ENCODE measurements at places on chromosomes 6 and 20.

- DNase-seq, result no peak
Observed at GRCh38 chr6:18121580-18122127, 823 bp downstream of the NHLRC1 start.

DNA sequence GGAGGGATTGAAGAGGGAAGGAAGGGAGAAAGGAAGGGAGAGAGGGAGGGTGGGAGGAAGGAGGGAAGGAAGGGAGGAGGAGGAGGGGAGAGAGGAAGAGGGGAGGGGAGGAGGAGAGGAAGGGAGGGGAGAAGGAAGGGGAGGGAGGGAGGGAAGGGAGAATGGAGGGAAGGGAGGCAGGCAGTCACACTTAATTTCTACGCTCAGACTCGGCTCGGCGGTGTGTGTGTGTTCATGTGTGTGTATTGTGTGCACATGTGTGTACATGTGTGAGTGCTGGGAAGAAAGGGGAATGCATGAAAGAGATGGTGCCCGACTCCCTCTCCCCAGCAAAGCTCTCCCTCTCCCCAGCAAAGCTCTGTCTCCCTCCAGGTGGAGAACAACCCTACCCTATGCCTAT, 79.1 kb upstream of the AFDN start:
- DNase-seq, result no peak

- no peak for DNase-seq
Observed at GRCh38 chr6:111283707-111284106, 196.4 kb downstream of the SLC16A10 start.

DNA sequence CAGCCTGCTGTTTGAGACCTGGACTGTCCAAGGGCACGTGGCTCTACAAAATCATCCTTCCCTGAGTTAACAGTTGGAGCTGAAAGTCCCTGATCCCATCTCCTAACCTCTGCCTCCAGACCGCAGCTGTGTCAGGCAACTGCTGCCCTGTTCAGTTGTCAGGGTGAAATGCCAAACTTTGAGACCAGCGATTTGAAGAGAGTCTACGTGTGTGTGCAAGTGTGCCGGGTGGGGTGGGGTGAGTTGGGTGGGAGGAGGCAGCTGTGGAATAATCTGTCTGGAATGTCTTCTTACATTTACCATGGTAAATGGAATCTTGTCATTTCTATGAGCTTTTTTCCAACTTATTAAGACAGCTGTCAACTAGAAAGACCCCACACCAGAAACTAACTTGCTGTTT, 81.0 kb upstream of the FAM8A1 start:
- no peak for DNase-seq

- DNase-seq, result no peak
Observed at GRCh38 chr20:8930726-8931125, 138.2 kb upstream of the PLCB4 start.

DNA sequence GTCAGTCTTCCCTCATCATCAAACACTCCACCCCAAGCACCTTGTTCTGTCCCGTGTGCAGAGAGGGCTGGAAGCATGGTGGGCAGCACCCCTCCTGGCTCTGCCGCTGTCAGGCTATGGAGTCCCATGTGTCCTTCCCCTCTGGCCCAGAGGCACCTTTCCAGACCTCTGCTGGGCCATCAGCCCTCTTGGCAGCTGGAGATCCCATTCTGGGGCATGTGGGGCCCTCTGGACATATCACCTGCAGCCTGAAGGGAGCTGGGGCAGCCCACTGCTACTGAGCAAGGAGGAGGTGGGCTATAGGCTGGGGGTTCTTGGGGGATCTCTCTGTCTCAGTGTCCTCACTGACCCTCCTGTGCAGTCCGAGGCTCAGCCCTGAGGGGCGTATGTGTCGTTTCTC, 42.2 kb downstream of the SUN5 start:
- DNase-seq, result no peak

DNA sequence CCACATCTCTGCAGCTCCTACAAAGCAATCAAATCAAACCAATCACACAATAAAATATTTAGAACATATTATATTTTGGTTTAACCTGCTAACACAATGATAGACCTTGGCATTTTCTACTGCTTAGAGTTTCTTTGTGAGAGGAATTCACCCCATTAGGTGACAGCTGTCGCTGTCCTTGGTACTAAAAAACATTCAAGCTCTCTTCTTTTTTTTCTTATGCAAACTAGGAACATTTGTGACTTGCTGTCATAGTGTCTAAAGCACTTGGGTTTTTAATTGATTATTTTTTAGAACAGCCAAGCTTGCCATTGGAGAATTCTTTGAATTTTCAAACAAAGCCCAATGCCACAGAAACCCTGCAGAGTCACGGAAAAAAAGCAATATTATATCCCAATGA, 46.4 kb downstream of the CNR1 start:
- no peak for DNase-seq

DNA sequence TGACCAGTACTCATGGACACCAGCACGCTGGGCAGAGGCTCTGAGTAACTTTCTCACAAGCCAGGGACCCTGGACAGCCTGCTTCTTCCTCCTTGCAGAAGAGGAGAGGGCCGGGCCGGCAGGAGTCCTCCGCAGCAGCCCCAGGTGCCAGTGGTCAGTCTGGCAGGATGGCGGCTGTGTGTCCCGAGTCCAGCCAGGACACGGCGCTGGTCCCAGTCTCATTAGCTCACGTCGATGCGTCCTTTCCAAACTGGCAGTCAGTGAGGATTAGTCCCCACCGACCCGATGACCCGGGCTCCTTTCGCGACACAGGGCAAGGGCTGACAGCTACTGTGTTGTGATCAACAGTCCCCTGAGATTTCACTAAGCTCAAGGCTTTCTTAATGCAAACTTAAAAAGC, 267.0 kb downstream of the TAF4 start:
- DNase-seq, result no peak

DNA sequence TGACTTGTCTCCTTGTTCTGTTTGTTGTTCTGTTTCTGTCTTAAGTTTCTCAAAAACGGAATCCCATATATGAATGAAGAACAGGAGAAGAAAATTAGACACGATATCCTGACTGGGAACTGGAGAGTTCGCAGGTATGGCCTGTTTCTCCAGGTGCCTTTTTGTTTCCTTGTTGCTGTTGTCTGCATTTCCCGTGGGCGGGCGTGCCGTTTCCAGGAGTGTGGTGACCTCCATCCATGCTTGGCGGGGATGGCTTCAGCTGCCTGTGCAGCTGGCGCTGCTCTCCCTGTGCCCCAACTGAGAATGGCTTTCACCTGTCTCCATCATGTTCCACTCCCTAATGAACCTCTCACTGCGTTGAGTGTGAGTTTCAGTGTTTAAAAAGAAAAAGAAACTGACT, 4.4 kb downstream of the PNLDC1 start:
- no peak for DNase-seq

DNA sequence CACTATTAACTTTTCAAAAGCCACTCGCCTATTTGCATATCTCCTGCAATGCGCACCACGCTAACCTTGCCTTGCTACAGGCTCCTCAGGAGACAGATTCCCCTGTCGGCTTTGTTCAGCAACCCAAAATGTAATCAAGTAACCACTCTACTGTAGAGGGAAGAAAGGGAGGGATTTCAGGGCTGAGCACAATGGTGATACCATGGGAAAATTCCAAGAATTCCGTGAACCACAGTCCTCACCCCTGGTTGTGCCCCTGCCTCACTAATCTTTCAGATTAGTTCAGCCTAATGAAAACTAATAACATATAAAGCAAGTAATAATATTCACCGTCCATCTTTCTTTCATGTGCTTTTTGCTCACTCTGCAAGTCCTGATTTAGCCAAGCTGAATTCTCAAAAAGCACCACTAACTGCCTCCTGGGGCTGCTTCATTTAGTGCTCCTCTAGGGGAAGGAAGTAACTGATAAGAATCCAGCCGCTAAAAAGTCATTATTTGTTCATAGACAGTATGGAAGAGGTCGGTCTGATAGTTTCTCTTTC, 6.6 kb downstream of the CITED2 start:
- DNase-seq, result no peak

- no peak for DNase-seq
Observed at GRCh38 chr6:108966855-108967755, 118.9 kb downstream of the ARMC2 start.

- DNase-seq, result no peak
Observed at GRCh38 chr6:81767163-81767891, 14.8 kb upstream of the TENT5A start.

- DNase-seq, result peak; percentile 41
Observed at GRCh38 chr6:41706876-41707564, 28.4 kb downstream of the TFEB start.

GRCh38 chr6:113645576-113645970, 211.6 kb upstream of the MARCKS start:
- no peak for DNase-seq

All from NCI-H446 treated with DMSO at 0.1 percent for 48 hours (cell line).